ENCODE measurements at places on chromosomes 11 and 22.
A peak's percentile ranks its signal among the peaks of the same experiment; 100 is the strongest.

DNA sequence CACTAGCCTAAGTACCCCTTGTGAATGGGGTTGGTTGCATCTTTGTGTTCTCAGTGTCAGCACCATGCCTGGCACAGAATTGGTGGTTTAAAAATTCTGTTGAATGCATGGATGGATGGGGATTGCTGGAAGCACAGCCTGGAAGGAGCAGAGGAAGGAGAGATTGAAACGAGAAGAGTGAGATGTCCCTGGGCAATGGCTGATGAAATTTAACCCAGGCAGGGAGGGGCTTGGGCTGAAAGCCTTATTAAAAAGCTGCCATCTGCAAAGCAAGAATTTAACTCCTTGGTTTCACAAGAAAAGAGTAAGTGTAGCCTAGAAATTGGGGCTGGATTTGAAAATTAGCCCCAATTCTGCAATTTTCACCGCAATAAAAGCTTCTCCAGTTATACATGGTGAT lies 126.7 kb downstream of the TEAD1 start:
- no peak for DNase-seq

- no peak for DNase-seq
Observed at GRCh38 chr11:69669486-69669885, 5.7 kb downstream of the LTO1 start.

DNA sequence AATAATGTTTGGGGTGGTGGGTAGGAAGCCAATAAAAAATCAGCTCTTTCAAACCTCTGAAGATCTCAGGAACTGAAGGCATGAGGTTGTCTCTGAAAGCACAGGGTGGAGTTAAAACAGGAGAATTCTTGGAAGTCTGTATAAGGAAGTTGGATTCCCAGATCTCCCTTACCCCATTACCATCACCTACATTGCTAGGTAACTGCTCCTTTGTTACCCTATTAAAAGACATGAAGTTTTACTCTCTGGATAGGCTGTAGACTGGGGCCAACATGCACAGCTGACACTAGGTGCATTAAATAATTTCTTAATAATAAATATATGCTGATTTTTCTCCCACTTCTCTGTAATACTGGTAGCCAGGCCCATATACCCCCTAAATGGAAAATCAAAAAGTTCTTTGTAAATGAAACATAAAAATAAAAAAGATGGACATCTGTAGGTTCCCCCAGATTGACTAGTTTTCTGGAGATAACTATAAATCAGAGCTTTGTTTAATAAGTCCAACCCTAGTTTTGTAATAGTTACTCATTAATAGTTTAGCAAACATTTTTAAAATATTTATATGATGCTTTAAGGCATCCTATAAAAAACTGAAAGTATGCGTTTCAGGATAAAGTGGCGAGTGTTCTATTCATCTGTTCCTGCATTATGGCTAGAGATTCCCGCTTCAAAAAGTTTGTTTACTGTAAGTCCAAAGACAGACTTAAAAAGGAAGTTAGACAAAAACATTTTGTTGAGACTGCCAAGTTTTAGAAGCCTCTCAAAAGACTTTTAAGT lies 63.8 kb downstream of the KIF18A start:
- DNase-seq: no peak

DNA sequence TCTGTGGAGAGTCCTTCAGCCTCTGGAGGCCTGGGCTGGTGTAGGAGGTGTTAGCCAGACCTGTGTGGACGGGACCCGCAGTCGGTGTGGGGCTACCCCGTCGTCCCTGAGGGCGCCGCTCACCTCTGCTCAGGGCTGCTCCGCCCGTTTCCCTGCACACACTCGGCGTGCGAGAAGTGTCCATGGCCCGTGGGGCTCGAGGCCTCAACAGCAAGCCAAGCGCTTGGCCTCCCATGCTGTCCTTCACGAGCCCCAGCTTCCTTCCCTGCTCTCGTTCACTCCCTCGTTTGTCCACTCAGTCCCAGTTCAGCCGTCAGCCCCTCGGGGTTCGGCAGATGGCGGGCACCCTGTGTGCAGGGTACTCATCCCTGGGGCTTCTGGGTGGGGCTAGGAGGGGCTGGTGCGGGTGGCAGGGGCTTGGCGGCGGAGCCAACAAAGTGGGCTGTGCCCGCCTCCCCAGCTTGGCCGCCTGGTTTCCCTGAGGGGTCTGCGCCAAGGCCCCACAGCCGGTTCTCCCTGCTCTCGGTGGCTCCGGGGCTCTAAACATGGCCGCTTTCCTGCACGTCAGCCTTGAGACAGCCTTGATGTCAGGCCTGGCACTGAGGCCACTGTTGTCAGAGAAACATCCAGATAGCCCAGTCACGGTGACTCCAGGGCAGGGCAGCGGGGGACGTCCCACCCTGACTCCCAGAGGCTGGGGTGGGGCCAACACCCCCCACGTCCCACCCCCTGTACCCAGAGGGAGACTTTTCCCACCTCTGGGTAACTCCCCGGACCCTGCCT lies 3.3 kb downstream of the MUC6 start:
- no peak for DNase-seq

DNA sequence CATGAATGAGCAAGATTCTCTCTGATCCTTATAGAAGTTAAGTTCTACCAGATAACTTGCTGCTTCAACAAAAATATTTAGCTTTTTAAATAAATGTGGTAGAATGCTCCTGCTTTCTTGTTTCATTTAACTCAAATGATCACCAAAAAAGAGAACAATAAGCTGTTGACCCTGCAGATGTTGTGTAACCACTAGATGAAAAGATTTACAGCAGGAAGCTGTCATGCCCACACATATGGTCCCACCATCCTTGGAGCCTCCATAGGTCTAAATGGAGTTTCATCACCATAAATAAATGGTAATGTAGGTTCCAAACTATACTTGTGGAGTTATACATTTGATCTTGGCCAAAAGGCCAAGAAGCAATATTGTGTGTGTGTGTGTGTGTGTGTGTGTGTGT lies 118.8 kb downstream of the RRAS2 start:
- no peak for DNase-seq

DNA sequence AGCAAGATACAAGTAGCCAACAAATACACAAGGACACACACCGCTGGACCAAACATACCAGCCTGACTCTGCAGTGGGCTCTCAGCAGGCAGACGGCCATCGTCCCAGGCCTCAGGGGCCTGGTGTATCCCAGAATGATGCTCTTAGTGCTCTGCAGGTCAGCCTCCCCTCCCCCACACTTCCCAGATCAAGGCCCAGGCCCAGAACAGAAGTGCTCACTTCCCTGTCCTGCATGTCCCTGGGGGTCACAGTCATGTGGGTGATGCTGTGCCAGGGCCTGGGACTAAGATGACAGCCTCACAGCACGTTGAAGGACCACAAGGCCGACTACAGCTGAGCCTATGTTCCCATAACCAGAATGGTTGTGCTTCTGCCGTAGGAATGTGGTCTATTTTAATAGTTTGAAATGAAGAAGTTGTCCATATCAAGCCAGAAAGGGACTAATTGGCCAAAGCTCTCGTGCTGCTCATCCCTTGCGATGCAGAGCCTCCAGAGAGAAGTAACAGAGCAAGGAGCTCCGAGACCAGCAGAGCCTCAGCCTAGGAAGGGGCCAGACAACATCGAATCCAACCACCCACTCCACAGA lies 48.6 kb downstream of the GAB4 start:
- no peak for DNase-seq

GRCh38 chr11:128573638-128574037 lies 13.7 kb downstream of the ETS1 start:
- DNase-seq: no peak

- DNase-seq: peak; percentile 99
Observed at GRCh38 chr11:19919050-19919561, 206.5 kb downstream of the NAV2 start.

- DNase-seq: no peak
Observed at GRCh38 chr22:20319041-20319744, 667 bp downstream of the DGCR6L start.

DNA sequence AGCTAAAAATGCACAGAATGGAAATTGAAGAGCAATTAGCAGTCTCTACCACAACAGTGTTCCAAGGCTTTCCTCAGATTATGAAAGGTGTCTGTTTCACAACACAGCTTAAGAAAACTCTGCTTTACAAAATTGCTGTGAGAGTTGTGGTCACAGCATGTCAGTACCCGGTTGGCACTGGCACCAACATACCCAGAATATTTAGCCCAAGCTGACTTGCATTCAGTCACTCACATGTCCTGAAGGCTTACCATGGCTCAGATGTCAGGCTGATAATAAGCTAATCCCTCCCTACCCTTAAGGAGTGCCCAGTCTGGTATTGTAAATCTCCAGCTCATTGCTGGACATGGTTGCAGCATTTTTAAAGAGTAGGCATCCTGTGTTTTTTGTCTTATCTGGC lies 14.9 kb downstream of the NCR3LG1 start:
- no peak for DNase-seq

- no peak for DNase-seq
Observed at GRCh38 chr22:26043031-26043430, 126.2 kb upstream of the SEZ6L start.

DNA sequence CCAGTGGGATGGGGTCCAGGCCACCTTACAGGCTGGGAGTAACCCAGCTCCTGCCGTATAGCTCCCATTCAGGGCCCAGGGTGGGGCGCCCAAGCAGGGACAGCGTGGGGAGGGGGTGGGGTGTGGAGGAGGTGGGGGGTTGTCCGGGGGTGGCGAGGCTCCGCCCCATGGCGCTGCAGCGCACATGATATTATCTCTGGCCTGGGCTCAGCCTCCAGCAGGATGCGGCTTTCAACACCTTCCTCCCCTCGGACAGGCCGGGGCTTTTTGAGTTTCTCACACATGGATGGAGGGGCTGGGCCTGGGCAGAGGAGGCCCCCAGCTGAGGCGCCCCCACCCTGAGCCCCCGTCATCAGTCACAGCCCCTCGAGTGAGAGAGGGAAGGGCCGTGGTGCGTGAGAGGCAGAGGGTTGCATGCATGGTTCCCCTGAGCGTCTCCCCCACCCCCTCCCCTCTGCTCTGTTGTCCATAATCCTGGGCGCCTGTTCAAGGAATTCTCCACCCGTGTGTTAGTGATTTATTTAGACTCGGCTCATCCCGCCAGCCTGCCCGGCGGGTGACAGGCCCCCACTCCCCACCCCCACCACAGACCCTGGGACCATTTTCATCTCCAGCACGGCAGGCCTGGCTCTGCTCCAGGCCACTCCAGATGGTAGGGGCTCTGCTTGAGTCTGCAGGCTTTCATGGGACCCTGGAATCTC lies 44.9 kb downstream of the WNT11 start:
- DNase-seq: peak; percentile 90

DNA sequence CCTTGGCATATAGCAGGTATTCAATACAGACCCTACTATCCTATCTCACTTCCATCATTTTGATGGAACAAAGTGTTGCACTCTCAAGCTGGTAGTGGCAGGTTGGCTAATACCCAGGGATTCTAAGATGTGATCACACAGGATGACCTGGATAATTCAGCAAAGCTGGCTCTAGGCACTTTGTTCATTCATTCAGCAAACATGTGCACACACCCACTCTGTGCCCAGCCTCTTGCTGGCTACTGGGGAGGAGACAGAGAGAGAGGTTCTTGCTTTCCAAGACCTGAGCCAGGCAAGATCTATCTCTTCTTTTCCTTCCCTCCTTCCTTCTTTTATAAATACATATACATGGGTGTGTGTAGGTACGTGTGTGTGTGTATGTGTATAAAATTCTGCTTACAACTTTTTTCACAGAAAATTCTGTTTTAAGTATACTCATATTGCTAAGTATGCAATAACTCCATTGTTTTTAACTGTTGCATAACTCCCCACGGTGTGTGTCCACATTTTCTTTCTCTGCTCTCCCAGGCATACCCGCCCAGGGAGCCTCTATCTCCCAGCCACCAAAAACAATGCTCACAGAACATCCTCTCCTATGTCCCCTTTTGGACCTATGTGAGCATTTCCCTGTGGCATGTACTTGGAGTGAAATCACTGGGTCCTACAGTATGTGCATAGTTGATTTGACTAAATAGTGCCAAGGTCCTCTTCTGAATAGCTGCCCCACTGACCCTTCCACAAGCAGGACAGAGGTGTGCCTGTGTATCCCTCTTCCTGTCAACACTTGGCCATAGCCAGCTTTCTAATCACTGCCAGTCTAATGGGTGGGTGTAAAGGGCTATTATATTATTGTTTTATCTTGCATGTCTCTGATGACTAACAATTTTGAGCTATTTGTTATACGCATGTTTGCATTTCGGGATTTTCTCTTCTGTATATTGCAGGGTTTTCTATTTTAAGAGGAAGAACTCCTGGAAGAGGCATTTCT lies 27.5 kb downstream of the CLPB start:
- no peak for DNase-seq

GRCh38 chr11:80440835-80441234 lies 1000.0 kb upstream of the TENM4 start:
- DNase-seq: no peak

DNA sequence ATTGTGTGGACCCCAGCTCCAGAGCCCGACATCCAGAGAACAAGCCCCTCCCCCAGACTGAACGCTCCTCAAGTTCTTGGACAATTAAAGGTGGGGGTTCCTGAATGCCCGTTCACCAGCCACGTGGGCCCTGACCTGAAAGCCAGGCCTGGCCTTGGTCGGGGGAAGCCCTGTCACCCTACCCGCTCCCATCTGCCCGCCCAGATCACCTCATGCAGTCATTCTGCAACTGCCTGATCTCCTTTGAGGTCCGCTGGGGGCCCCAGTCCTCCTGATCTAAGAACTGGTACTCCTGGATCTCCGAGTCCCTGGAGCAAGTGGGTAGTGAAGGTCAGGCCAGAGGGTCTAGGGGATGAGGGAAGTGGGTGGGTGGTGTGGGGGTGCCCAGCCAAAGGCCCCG lies 9.1 kb upstream of the NAALADL1 start:
- DNase-seq: no peak

DNA sequence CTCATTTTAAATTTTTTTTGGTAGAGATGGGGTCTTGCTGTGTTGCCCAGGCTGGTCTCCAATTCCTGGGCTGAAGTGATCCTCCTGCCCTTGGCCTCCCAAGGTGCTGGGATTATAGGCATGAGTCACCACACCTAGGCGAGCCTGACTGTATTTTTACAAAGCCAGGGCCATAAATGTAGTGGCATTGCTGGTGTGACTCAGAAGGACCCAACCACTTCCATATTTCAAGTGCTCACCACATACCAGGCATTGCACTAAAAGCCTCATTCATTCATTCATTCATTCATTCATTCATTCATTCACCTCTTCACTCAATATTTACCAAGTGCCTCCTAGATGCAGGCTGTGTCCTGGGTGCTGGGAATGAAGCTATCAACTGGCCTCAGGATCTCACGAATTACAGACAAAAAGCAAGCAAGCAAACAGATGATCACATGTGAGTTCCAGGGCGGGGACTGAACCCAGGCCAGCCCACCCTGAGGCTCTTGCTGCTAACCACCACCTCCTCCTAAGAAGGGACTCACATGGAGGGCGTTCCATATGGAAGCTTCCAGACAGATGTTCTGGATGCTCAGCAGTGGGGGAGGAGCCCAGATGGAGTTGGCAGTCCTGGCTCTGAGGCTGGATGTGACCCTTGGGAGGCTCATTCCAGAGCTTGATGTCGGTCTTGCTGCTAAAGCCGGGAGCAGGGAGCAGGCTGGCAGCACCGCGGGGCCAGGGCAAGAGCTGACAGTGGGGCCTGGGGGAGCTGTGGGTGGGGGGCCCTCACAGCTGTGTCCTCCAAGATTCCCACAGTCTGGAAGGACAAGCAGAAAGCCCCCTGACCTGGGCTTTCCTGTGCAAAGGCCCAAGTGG lies 158.8 kb downstream of the CTTN start:
- DNase-seq: peak; percentile 21

- peak; percentile 54 for DNase-seq
Observed at GRCh38 chr11:90220391-90220790, 2.5 kb downstream of the CHORDC1 start.

All from fibroblast of upper back skin (primary cell).